ENCODE measurements at places on chromosomes 2 and 18. TPM values are rescaled to one million over a fixed set of nuclear protein-coding genes. Genes with fewer than 3 reads are reported as not detected.

The SATB2 gene
- total RNA-seq, result 0.19 TPM

The HJURP gene
- 98.4 TPM for total RNA-seq

The ACADL gene
- not detected for total RNA-seq

The PLGLB2 gene
- 0.64 TPM for total RNA-seq

DNA sequence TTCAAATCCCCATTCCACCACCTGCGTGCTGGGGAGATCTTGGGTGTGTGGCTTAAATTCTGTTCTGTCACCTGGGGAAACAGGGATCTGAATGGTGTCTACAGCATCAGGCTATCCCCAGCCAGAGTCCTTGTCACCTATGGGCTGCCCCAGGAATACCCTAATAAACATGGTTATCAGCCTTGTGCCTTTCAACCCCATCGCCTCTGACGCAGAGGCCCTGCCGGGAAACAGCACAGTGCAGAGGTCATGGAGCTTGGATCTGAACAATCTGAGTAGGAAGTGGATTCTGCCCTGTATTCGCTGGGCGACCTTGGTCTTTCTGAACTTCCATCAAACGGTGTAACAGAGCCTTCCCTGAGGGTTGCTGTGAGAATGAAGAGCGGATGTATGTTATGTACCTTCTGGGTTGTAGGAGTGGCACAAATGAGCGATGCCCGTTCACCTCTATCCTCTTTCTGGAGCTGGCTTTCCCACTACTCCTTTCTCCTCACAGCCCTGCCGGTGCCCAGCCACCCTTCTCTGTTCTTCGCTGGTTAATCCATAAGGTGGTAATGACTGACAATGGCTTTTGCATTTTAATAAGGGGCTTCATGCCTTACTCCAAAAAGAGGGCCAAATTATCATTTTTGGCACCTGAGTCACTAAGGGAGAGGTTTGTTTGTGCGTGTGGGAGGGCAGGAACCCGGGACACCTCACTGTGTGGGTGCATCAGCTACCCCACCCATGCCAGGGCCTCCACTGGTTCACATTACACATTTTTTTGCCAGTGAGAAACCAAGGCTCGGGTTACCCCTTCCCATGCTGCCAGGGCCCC lies 256.5 kb downstream of the MYCN start:
- H3K27me3 ChIP-seq, result no peaks in the 10 kb centered on the region
- DNase-seq, result no peak
- H3K4me3 ChIP-seq, result no peak overlapping the region
- H3K36me3 ChIP-seq, result no peaks in the 10 kb centered on the region

The MC2R gene
- not detected for total RNA-seq

The TFCP2L1 gene
- 0.29 TPM for total RNA-seq

The ACVR1C gene
- total RNA-seq, result 1.3 TPM

- no peak overlapping the region for H3K4me3 ChIP-seq
- no peaks in the 10 kb centered on the region for H3K36me3 ChIP-seq
- peaks cover 6% of the 10 kb centered on the region for H3K27me3 ChIP-seq
Observed at GRCh38 chr2:104758199-104758620, 95.7 kb upstream of the POU3F3 start.

- H3K27ac ChIP-seq, result no peak overlapping the region
- H3K27me3 ChIP-seq, result peaks cover 4% of the 10 kb centered on the region
- H3K4me3 ChIP-seq, result no peak overlapping the region
Observed at GRCh38 chr2:25036221-25036559, 5.7 kb upstream of the EFR3B start.

DNA sequence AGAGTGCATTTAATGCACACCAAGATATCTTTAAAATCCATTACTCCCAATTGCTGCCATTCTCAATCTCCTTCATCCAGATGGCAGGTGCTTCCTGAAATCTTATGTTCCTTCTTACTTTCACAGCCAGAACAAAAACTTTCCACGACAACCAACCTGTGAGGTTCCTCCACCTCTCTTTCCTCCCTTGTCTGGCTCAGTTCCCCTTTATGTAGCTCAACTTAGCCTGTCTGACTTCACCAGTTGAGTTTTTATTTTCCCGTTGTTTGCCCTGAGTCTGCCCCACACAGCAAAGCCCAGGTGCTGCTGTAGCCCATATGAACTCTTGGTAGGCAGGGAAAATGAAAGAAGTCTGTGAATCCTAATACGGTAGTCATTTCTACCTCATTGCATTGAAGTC lies 112.5 kb downstream of the MREG start:
- no peak overlapping the region for H3K27ac ChIP-seq
- no peak overlapping the region for H3K4me3 ChIP-seq
- H3K27me3 ChIP-seq, result peaks cover 16% of the 10 kb centered on the region

GRCh38 chr2:10048501-10049171 lies 5.3 kb downstream of the KLF11 start:
- H3K27me3 ChIP-seq, result no peaks in the 10 kb centered on the region
- H3K4me3 ChIP-seq, result no peak overlapping the region
- peaks cover 15% of the 10 kb centered on the region for H3K4me1 ChIP-seq
- peaks cover 15% of the 10 kb centered on the region for H3K36me3 ChIP-seq

DNA sequence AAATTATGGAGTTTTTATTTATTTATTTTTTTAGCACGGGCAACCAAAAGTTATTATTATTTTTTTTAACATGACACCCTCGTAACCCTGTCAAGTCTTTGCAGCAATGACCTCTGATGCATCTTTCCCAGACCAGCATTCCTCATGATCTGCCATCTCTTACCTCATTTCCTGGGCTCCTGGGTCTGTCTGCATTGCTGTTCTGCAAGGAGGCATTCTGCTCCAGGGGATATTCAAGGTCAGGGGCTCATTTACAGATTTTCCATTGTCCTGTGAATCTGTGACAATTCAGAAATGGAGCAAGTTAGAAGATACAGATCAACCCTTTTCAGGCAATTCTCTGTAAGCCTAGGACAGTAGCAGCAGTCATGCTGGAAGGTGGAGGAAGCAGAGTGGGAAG lies 43.0 kb downstream of the NGEF start:
- H3K4me1 ChIP-seq, result no peaks in the 10 kb centered on the region
- DNase-seq, result no peak
- H3K27me3 ChIP-seq, result peaks cover 11% of the 10 kb centered on the region
- H3K4me3 ChIP-seq, result no peak overlapping the region

The CD8B2 gene
- total RNA-seq, result 0.07 TPM

GRCh38 chr18:23553887-23554286 lies 32.4 kb downstream of the NPC1 start:
- no peak overlapping the region for H3K4me3 ChIP-seq
- peaks cover 62% of the 10 kb centered on the region for H3K36me3 ChIP-seq
- no peaks in the 10 kb centered on the region for H3K4me1 ChIP-seq
- no peak for DNase-seq
- no peaks in the 10 kb centered on the region for H3K27me3 ChIP-seq

The STPG4 gene
- total RNA-seq, result not detected

The HOXD1 gene
- not detected for total RNA-seq

- no peak within 1 kb of the TSS for H3K4me3 ChIP-seq
- H3K4me1 ChIP-seq, result peaks cover 5% of the 10 kb centered on the region
- peaks cover 36% of the 10 kb centered on the region for H3K27me3 ChIP-seq
- no peaks in the 10 kb centered on the region for H3K36me3 ChIP-seq
- no peak within 1 kb of the TSS for H3K27ac ChIP-seq
Observed at GRCh38 chr2:188291617-188292347, at the start of gene GULP1. TSS of gene GULP1 (plus strand) at chr2:188291874. CDS start at chr2:188477703, 185,829 bp downstream.

DNA sequence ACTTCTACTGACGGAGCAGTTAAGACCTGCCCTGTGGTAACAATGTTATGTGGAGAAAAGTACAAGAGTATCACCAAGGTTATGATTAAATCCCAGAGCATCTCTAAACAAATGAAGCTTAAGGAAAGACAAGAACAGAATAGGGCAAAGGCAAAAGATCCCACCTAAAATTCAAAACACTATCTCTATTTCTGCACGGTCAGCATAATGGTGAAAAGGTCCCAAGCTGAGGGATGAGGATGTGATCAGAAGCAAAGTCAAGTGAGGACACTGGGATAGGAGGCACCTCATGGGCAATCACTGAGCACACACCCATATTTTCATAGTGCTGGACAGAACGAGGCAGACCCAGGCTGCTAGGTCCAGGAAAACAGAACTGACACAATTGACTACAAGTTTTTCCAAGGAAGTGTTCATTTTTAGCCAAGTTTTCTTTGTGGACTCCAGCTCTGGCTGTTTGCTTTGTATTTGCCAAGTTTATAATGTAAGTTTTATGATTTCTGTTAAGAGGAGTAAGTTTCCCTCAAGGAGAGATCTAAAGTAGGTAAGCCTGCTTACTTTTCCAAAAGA lies 77.8 kb downstream of the NCKAP5 start:
- no peak overlapping the region for H3K4me3 ChIP-seq
- no peak overlapping the region for H3K27ac ChIP-seq
- no peak for DNase-seq
- no peaks in the 10 kb centered on the region for H3K36me3 ChIP-seq

DNA sequence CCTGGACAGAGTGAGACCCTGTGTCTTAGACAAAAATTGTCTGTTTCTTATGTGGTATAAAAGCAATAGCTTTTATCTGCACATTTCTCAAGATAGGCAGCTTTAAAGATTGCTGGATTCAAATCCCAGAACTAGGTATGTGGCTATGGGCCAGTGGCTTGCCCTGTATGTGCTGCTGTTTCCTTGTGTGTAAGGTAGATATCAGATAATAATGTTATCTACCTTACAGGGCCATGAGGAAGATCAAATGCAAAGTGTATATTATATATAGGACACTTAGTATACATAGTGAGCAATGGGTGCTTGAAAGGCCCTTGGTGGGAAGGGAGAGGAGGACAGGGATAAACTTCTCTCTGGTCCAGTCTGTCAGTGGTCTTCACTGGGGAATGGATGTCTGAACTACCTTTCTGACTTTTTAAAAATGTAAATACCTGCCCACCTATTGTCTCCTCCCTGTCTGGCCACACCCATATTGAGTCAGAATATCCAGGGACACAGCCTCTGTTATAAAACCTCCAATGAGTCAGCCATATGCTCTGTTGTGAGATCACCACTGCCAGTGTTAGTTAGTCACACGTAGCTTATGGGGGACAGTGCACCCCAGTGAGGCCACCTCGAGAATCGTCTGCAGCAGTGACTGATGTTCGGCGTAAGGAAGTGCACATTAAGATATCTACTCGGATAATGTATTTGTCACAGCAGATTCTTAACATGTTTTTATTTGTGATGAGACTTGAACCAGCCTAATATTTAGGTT lies 383.4 kb downstream of the PTPRM start:
- peaks cover 24% of the 10 kb centered on the region for H3K4me1 ChIP-seq
- no peaks in the 10 kb centered on the region for H3K27me3 ChIP-seq
- no peaks in the 10 kb centered on the region for H3K36me3 ChIP-seq

DNA sequence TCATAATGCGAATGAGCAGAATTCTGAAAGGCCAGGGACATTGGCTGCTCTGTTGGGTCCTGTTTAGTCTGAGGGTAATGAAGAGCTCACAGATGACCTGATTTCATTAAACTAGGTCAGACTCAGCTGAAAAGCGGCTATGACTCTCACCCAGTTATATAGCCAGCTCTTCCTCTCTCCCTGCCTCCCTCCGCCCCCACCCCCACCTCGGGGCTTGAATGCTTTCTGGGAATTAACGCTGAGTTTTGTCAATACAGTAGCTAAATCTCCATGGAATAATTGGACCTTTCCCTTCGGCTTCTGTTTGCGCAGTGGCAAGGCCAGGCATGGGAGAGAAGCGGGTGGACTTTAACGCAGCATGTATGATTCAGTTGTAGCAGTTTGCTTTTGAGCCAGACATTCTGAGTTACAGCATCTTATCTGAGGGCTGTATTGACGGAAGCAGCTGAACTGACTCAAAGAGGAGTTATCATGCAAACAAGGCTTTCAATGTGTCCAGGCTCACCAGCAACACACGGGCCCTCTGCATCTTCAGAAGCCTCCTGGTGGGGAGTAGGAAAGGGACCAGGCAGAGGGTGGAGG lies 110.6 kb downstream of the MYCN start:
- no peaks in the 10 kb centered on the region for H3K4me1 ChIP-seq
- no peaks in the 10 kb centered on the region for H3K36me3 ChIP-seq
- no peak for DNase-seq
- no peaks in the 10 kb centered on the region for H3K27me3 ChIP-seq
- H3K4me3 ChIP-seq, result no peak overlapping the region

DNA sequence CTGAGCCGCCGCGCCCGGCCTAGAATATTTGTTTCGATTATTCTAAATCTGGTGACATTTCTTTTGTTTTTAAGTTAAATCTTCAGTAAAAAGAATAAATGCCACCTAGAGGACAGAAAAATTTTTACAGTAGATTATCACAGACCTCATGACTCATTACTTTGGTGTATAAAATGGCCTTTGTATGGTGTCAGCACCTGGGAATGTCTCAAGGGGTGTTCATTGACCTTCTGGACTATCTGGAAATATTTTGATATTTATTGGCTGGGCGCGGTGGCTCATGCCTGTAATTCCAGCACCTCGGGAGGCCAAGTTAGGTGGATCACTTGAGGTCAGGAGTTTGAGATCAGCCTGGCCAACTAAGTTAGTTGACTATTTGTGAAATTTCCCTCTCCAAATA lies 30.3 kb upstream of the SLC30A6 start:
- peaks cover 16% of the 10 kb centered on the region for H3K36me3 ChIP-seq
- H3K27me3 ChIP-seq, result no peaks in the 10 kb centered on the region
- H3K27ac ChIP-seq, result no peak overlapping the region
- no peaks in the 10 kb centered on the region for H3K4me1 ChIP-seq
- H3K4me3 ChIP-seq, result no peak overlapping the region
- DNase-seq, result no peak

GRCh38 chr2:69717861-69718273 lies 24.1 kb upstream of the ANXA4 start:
- H3K27ac ChIP-seq, result no peak overlapping the region
- no peak for DNase-seq
- peaks cover 14% of the 10 kb centered on the region for H3K4me1 ChIP-seq
- H3K27me3 ChIP-seq, result no peaks in the 10 kb centered on the region
- no peak overlapping the region for H3K4me3 ChIP-seq
- H3K36me3 ChIP-seq, result no peaks in the 10 kb centered on the region

The PPP4R1 gene
- 44.5 TPM for total RNA-seq

The KRTCAP3 gene
- 5.4 TPM for total RNA-seq

GRCh38 chr2:192128655-192129054 lies 66.1 kb downstream of the TMEFF2 start:
- peaks cover 2% of the 10 kb centered on the region for H3K27me3 ChIP-seq
- H3K27ac ChIP-seq, result no peak overlapping the region
- H3K4me3 ChIP-seq, result no peak overlapping the region
- H3K4me1 ChIP-seq, result no peaks in the 10 kb centered on the region
- DNase-seq, result no peak

- no peak for DNase-seq
- no peak overlapping the region for H3K27ac ChIP-seq
- no peak overlapping the region for H3K4me3 ChIP-seq
- no peaks in the 10 kb centered on the region for H3K27me3 ChIP-seq
Observed at GRCh38 chr18:13658436-13659204, 67.7 kb downstream of the FAM210A start.

Measured in activated CD4-positive, alpha-beta memory T cell treated with anti-CD3 and anti-CD28 coated beads for 36 hours (primary cell).